ENCODE measurements at places on chromosomes 3 and 15.

DNA sequence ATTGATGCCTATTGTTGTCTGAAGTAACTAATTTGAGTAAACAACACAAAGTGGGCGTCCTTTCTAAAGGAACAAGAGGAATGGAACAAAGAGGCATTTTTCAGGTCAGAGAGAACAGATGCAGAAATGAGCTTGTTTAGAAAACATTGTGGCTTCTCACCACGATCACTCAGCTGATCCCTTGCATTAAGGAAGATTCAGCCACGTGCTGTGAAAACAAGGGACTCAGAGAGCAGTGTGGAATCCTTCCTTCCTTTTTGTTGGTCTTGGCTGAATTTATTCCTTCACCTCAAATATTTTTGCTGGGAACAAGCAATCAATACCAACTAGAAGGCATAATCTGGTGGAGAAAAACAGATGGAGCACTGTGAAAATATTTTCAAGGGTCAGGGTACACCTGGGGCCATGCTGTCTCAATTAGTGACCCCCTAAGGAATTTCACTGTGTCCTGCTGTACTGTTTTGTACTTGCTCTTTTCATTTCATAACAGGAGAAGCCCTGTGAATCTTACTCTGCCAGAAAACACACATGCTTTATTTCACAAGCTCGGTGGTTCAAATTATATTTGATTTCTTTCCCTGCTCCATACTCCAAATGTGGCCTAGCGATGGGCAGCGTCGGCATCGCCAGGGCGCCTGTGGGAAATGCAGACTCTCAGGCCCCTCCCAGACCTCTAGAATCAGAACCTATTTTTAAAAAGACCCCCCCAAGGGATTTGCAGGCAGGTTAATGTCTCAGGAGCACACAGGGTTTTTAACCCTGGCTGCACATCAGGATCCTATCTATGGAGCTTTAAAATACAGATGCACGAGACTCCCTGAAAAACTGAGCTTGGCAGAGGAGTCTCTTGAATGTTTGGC, 11.6 kb upstream of the SLC6A20 start:
- DNase-seq = no peak

DNA sequence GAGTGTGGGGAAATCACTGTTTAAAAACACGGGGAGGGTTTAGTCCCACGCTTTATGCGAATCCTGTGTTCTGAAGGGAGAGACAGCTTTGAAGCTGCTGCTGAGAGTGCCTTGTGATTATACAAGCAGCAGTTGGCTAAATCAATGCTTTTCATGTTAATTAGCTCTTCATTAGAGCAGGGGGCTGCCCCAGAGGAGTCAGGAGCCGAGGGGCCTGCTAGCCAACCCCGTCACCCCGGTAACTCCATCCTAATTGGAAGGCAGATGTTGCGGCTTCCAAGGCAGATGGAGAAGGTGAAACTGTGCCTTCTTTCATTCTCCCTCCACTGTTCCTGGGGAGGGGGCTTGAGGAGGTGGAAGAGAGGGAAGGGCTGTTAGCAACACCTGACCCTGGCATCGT, 92.4 kb upstream of the ANKRD34C start:
- no peak for DNase-seq

- DNase-seq = no peak
Measured at GRCh38 chr3:178915365-178915764, 156.2 kb downstream of the ZMAT3 start.

- no peak for DNase-seq
Measured at GRCh38 chr15:48282216-48282615, 49.0 kb upstream of the DUT start.

GRCh38 chr3:147267434-147267833, 138.9 kb downstream of the ZIC4 start:
- DNase-seq = no peak

DNA sequence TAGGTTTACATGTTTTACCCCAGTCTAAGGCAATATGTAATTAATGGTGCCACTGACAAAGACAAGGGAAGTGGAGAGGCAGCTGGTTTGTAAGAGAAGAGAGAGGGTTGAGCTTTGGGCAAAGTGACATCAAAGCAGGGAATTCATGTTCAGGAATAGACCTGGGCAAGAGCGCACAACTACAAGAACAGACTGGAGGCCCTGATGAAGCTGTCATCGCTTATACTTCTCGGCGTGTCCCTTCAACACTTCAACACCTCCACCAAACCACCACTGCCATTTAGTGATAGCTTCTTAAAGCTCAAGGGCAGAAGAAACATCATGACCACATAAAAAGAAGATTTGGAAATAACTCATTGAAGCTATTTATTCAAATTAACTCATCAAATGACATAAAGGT, 19.6 kb upstream of the KNG1 start:
- DNase-seq = no peak

DNA sequence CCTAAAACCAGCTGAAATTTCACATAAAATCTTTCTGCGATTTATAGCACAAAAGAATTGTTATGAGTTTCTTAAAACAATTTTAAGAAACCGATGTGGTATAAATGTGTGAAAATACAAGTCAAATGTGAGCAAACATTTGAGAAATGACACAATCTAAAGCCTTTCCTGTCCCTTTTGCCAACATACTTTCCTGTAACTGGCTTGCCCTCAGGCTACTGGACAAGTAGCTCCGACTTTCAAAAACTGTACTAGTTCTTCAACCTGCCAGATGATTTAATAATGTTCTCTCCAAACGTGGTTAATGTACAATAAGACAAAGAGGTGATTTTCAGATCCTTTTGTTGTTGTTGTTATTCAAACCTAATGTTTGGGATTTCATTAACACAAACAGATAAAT, 105.9 kb upstream of the ARHGEF26 start:
- DNase-seq = no peak

- no peak for DNase-seq
Measured at GRCh38 chr3:40265181-40265580, 44.3 kb upstream of the EIF1B start.

DNA sequence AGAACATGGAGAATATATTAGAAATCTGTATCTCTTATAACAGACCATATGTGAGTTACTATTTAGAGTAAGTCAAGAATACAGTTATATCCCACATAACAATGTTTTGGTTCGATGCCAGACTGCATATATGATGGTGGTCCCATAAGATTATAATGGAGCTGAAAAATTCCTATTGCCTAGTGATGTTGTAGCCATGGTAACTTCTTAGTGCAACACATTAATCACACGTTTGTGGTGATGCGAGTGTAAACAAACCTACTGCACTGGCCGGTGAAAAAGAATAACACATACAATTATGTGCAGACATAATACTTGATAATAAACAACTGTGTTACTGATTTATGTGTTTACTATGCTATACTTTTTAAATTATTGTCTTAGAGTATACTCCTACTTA, 69.8 kb upstream of the MNS1 start:
- no peak for DNase-seq

Measured in kidney epithelial cell (primary cell).